ENCODE measurements at places on chromosomes 6 and 20.

- no peak for DNase-seq
These were observed 18.6 kb upstream of the ENPP1 start for GRCh38 chr6:131789219-131789618.

DNA sequence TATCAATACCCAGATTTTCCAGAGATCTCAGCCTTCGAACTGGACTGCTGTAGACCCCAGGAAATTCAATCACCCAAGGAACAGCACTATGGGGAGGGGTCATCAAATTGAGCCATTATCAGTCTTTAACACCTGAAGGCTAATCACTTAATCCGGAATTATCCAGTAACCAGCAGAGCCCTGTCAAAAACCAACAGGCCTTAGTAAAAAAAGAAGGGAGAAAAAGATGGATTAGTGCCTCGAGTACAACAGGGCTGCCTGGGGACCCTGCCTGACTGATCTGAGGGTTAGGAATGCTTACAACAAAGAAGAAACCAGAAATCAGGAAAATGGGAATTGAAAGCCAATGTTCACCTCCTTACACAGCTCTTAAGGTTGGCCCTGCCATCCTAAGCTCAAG is 7.6 kb downstream of the RRAGD start:
- no peak for DNase-seq

GRCh38 chr20:46573234-46573633 is 22.8 kb upstream of the OCSTAMP start:
- no peak for DNase-seq

DNA sequence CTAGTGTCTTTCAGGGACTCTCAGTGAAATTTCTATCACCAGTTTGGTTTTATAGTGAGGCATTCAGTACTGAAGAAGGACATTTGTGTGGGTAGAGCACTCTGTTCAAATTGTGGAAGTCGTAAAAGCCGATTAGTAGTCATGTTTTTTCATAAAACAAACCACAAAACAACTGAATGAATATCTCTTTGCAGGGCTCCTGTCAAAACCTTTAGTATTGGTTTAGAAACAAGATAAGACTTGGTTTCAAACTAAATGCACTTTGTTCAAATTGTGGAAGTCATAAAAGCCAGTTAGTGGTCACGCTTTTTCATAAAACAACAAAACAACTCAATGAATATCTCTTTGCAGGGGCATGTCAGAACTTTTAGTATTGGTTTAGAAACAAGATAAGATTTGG is 23.8 kb downstream of the ADGRF4 start:
- DNase-seq, result no peak

DNA sequence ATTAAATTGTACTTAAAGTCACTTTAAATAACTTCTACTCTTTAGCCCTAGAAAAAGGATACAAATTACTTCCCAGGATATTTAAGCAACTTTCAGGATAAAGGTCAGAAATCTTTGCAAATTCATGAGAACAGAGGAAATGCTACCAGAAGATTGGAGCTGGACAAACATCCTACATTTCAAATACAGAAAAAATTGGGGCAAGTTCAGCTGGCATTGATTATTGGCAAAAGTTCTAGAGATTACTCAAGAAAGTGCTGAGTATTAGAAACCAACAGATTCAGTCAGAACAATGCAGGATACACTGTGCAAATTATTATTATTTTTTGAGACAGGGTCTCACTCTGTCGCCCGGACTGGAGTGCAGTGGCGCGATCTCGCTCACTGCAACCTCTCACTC is 6.0 kb downstream of the SLC22A23 start:
- DNase-seq, result no peak

DNA sequence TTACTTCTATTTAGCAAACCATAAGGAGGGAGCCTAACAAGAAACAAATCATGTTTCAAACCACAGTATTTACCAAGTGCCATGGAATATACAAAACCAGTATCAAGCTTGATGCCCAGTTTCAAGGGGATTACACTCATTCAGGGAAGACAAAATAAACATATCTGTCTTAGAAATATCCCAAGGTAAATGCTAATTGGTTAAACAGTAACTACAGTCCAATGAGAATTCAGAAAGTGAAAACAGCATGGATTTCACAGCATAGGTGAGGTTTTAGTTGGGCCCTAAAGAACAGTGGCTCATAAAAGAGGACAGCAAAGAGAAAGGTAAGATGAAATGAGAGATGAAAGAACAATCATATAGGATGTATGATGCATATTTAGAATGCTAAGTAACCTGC is 110.3 kb downstream of the CHD6 start:
- DNase-seq, result no peak

DNA sequence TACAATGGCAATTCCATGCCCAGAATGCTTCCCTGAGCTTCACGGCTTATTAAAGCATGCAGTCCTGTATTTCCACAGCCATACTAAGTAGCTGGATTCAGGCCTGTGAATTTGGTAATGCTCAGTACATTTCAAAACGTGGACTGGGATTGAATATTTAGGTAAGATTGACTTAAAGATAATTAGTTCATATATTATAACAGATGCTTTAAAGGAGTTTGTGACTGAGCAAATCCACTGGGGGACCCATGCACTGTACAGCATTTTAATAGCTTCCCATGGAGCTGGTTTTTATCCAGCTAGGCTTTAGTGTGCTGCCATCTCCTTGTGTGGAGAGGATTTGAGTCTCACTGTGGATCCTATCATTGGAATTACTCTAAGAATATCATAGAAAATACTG is 420.9 kb upstream of the FLRT3 start:
- no peak for DNase-seq

DNA sequence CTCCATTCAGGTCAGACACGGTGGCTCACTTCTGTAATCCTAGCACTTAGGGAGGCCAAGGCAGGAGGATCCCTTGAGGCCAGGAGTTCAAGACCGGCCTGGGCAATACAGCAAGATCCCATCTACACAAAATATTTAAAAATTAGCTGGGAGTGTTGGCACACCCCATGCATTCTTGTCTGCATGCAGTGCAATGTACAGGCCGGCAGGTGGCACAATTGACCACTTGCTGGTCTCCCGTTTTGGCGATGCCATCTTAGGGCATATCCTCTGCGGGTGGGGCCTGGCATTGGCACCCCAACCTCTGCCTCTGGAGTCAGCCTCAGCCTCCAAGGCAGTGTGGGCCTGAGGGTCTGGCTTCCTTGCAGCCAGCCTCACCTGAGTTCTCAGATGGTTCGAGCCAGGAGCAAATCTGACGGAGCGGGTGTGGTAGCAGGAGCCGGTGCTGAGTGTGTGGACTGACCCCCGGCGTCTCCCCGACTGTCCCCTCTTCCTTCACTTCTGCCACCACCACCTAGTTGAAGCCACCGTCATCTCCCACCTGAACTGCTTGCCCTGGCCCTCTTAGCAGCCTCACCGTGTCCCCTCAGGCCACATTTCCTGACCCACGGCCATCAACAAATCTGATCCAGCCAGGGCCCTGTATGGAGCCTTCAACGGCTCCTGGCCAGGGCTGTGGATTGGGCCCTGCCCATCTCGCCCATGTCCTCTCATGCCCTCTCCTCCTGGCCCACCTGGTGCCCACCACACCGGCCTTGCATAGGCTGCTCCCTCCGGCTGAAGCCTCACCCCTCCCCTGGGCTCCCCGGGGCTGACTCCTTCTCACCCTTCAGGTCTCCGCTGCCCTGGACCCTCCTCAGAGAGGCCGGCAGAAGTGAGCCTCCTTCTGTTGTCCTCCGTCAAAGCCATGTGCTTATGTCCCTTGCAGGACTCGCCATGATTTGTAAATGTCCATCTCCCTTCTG is 44.0 kb downstream of the EFCAB8 start:
- DNase-seq, result peak; percentile 69

DNA sequence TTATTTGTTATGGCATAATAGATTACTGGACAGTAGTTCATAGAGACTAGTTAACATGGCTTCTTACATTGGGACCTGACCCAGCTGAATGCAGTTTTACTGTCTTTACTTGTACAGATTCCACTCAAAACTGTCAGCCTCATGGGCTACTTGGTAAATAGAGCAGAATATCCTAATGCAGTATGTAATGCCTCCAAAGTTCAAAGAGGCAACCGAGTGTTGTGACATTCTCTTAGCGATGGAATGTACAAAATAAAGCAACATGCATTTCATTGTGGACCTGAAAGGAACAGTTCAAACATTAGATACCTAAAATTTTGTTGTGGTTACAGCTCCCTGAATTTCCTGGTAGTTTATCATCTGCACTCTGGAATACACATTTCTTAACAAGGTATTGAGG is 29.1 kb upstream of the RGS17 start:
- no peak for DNase-seq

DNA sequence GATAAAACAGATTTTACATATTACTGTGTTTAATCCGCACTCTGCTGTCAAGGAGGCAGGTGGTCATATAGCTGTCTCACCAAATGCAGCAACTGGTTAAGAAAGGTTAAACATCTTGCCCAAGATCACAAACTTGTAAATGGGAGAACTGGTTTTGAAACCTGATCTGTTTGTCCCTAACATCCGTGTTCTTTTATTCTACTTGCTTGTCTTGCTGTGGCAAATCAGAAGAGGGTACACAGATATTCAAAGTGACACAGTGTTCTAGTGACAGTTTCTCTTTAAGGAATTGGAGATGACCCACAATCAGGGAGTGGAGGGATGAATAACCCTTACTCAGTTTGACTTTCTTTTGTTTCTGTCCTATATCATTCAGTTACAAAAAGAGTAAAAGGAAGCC is 83.0 kb upstream of the SGK1 start:
- no peak for DNase-seq

- DNase-seq, result no peak
These were observed 43.7 kb downstream of the TOP1 start for GRCh38 chr20:41072190-41072863.

GRCh38 chr20:14919501-14920081 is 582.2 kb upstream of the FLRT3 start:
- no peak for DNase-seq

DNA sequence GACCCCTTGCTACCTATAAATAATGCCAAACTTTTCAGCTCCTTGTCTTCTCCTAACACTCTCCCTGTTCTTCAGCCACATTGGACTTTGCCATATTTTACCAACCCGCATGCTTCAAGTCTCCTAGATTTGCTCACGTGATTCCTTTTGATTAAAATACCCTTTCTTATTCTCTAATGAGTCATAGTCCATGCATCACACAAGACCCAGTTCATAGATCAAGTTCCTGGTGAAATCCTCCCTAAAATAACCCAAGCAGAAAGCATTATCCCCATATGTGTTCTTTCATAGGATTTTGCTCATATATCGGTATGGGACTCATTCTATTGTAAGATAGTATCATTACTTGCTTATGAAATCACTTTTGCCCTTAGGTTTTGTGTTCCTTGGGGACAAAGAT is 108.9 kb upstream of the STXBP5 start:
- DNase-seq, result no peak

DNA sequence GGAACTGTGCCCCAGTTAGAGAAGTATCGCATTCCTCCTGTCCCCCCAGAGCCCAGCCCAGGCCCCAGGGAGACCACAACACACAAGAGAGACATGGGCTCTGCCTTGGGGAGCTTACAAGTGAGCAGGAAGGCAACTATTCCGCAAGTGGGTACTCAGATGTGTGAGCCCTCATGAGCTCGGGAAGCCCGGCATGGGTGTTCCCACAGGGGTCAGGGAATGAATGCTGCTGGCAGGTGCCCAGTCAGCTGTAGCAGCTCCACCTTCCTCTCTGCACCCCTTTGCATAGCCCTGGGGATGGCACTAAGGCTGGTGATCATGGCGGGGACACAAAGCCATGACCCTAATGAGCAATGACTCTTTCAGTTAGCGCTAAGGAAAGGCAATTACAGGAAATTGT is 194.1 kb downstream of the SYNDIG1 start:
- DNase-seq, result no peak

GRCh38 chr20:25273541-25274358 is 25.9 kb downstream of the PYGB start:
- DNase-seq, result no peak

DNA sequence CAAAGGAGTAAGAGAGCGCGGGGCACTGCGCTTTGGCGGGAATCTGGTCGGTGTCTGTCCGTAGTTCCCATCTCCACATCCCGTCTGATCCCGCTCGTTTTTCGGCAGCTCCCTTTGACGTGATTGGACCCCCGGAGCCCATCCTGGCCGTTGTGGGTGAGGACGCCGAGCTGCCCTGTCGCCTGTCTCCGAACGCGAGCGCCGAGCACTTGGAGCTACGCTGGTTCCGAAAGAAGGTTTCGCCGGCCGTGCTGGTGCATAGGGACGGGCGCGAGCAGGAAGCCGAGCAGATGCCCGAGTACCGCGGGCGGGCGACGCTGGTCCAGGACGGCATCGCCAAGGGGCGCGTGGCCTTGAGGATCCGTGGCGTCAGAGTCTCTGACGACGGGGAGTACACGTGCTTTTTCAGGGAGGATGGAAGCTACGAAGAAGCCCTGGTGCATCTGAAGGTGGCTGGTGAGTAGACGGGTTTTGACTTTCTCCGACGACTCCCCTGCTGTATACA is 1.4 kb downstream of the BTN1A1 start:
- peak; percentile 35 for DNase-seq

GRCh38 chr6:105370351-105370750 is 32.5 kb downstream of the PREP start:
- no peak for DNase-seq

GRCh38 chr20:3645309-3646066 is 17.7 kb downstream of the GFRA4 start:
- DNase-seq, result no peak

GRCh38 chr20:53870426-53871315 is 199.7 kb downstream of the BCAS1 start:
- DNase-seq, result no peak

DNA sequence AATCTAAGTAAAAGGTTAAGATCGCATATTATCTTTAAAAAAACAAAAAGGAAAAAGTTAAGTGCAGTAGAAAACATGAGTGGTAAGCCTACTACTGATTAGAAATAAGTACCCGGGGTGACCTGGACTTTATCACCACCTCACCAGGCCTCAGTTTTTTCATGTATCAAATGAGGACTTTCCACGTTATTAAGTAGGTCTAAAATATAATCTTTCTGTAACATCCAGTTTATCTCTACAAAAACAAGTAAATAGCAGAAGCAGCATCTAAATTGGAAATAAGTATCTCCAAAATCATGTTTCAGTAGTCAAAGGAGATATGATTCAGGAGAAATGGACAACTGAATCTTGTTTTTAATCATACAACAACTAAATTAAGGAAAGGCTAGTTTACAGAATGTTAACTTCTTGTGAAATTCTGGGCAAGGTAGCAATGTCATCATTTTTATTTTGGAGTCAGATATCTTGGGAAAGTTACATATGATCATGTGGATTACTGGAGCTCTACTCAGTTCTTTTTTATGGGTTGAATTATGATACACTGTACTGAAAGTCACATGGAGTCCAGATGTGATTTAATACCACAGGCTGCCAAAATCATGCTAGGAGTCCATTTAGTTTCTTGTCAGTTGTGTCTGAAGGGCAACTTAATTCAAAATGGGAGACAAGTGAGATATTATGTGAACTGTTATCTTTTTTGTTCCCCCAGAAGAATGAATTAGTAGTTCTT is 114.7 kb upstream of the PRL start:
- DNase-seq, result no peak

All from memory B cell (primary cell).